Stimulated activated CD4-positive, alpha-beta T cell treated with anti-CD3 and anti-CD28 coated beads, Interleukin-4, amount 100 ng/mL, for 4 hours (primary cell): ENCODE measurements at places on chromosomes 1 and 21.
A peak's percentile ranks its signal among the peaks of the same experiment; 100 is the strongest.

DNA sequence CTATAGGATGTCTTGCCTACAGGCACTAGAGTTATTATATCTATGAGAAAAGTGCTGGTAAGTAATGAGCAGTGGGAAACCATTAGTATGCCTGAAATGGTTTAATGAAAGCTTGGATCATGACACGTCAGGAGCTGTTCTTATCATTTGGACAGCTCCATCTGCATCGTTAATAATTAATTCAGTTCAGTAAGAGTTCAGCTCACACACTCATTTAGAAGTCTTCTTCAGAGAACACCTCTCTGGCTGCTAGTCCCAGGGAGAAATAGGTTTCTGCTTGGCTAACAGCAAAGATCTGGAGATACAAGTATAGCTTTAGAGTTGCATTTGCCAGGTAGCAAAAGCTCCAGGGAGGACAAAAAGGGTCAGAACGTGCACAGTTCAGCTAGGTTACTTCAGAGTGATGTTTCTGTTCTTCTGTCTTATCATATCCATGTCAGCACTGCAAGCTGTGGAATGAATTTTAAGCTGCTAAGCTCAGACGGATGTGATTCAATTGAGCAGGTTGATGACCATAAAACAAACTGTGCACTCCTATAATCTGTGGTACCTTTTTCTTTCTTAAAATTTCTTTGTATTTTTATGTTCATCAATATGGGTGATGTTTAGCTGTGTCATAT lies 173.6 kb downstream of the ADGRL2 start:
- DNase-seq: no peak

DNA sequence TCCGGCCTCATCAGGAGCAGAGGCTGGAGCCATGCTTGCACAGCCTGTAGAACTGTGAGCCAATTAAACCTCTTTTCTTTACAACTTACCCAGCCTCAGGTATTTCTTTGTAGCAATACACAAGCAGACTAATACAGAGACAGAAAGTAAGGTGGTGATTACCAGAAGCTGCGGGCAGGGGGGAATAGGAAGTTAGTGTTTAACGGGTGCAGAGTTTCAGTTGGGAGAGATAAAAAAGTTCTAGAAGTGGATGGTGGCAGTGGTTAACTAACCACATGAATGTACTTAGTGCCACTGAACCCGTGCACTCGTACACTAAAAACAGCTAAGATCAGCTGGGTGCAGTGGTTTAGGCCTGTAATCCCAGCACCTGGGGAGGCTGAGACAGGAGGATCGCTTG lies 80.4 kb upstream of the TARDBP start:
- DNase-seq: no peak

DNA sequence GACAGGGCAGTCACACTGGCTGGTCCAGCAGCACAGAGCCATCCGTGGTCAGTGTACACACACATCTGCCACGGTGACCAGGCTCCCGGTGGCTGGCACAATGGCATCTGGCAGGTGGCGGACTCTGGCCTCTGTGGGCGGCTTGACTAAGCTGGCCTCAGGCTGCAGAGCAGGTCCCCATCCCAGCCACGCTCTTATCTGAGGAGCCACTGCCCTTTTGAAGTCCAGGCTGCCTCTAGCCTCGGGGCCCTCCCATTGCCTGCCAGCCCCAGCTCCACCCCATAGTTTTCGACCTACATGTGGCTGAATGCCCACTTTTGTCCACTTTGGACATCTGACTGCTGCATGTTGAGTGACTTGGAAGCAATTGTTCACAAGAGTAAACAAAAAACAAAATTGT lies 29.9 kb upstream of the EDN2 start:
- no peak for DNase-seq

DNA sequence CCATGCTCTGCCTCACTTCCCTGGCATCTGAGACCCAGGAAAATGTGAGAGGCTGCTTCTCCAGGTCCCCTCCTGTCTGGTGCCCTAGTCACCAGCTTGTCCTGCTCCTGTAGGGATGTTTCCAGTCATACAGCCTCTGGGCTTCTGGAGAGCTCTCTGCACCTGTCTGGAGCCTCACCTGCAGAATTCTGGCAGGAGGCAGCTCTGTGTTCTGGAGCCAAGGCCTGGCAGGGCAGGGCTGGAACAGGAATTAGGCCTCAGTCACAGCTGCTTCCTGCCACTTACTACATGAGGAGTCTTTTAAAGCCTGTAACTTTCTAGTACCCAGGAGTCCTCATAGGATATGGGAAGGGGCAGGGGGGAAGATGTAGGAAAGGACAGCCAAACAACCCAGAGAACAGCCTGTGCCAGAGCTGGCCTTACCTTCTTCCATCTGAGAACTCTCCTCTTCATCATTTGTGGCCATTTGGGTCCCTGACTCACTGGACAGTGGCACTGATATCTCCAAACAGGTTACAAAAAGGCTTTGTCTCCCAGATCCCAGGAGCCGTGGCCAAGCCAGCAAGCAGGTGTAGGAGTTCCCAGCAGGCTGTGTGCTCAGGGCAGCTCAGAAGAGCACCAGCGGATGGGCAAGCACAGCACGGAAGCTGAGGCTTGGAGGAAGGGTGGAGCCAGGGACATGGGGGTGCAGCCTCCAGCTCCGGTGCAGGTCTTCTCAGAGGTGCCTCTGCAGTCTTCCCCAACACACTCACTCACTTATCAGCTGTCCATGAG lies 31.4 kb upstream of the ARTN start:
- DNase-seq: no peak

GRCh38 chr1:104468282-104468681 lies 718.6 kb downstream of the AMY1C start:
- DNase-seq: no peak

GRCh38 chr1:40024671-40025070 lies 15.9 kb upstream of the CAP1 start:
- DNase-seq: no peak

DNA sequence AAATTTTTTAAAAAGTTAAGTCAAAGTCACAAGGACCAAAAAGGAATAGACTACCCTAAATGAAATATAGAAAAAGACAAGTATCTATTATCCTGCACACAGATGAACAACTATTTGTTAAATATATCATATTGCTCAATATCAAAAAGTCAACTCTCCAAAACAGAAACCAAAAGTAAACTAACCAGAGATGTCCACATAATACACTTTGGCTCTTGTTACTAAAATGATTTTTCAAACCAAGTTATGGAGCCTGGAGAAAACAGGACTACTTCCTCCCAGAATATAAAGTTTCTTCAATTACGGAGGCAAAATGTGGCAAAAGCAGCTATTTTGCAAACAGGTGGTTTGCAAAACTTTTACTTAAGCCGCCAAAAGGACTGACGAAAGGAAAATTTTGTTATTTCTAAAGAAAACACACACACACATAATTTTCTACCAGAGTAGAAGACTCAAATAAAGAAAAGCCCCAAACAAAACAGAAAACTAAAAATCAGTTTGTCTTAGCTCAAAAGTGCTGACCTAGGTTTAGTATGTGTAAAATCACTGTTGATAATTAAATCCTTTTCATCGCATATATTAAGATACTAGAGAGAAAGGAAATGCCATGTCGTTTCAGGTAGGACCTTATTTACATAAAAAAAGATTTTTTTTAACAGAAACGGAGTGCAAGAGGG lies 1.1 kb downstream of the DPYD start:
- no peak for DNase-seq

DNA sequence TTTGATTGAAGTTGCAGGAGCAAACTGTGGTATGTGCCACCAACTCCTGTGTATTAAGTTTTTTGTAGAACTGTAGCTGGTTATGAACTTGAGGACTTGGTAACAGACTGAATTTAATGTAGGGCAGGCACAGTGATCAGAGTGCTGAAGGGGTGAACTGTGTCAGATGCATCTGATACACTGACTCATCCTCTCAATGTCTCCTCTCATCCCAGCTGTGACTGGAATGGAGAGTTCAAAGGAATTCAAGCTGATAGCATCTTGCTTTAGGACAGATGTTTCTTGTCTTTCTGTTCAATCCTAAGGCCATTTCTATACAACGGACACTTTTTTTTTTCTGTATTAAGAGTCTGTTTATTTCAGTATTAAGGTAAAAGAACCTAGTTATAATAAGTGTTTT lies 25.0 kb upstream of the GBP1 start:
- no peak for DNase-seq

GRCh38 chr21:41112740-41113692 lies 54.9 kb upstream of the BACE2 start:
- no peak for DNase-seq

DNA sequence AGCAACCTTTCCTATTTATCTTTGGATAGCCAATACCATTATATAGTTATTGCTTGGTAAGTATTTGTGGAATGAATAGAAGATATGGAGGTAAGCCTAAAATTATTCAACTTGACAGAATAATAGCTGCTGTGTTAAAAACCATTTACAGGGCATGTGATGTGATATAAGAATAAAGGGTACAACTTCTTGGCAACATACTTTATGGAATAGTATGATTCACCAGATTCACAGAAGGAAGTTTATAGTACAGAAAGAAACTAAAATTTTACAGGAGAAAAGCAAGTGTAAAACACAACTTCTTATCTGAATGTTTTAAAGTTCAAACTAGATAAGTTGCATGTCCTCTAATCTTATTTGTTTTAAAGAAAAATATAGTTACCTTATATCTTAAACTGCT lies 186.4 kb upstream of the ZRANB2 start:
- DNase-seq: no peak

DNA sequence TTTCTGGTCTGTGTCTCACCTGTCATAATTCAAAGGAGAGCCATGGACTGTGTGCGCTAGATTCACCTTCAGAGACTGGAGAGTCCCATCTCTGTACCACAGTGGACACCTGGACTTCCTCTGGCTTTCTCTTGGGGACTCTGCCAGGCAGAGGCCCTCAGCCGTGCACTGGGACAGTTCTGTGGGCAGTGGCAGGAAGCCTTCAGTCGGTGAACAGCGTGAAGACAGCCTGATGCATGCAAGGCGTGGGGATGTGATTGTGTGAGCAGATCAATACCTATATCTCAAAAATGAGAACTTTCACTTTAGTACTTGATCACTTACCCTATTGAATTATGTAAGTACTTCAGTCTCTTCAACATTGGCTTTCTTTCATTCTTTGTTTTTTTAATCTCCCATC lies 245.3 kb downstream of the DISC1 start:
- DNase-seq: no peak

DNA sequence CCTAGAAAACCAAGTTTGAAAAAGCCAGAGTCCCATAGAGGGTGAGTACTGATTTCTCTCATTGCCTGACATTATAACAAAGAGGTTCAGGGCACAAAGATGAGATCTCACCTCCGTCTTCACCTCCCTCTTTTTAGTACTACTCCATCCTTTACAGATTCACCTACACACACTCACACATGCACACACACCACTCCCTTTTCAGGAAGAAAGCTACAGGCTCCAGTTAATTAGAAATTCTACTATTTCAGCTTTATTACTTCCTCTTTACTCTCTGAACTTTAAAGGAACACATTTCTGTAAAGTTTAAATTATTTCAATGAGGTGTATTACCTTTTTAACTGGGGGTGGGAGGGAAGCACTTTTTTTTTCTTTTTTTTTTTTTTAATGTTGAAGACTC lies 59.6 kb upstream of the PRDX6 start:
- DNase-seq: no peak

- DNase-seq: no peak
Measured at GRCh38 chr1:244937099-244937498, 72.8 kb upstream of the HNRNPU start.

GRCh38 chr1:59568158-59568935 lies 246.4 kb upstream of the HOOK1 start:
- no peak for DNase-seq

- DNase-seq: peak; percentile 73
Measured at GRCh38 chr1:11838349-11839272, 9.0 kb downstream of the NPPA start.

DNA sequence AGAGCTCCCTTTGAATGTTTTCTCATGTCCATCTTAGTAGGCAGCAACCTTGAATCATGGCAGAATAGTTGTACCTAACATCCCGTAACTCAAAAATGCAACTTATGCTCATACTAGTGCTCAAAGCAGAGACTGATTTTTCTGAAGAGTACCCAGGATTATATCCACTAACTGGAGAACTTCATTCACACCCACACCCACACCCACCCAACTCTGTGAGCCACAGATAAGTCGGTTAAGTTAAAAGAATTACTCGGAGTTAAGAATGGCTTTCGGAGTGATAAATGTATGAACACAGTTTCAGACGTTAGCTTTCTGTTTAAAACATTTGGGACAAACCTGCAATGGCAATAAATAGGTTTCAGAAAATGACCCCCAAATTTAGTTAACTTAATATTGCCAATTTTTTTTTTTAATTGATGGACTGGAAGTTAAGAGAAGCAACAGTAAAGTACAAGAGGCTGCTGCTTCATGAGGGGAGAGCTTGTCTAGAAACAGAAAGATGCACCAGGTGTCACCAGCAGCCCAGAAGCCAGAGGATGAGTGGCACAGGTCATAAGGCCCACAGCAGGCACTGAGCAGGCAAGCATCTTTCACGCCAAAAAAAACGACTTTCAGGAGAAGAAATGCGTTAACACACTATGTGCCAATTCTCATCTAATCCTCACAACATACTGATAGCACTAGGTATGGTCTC lies 48.4 kb upstream of the C1orf198 start:
- no peak for DNase-seq

GRCh38 chr1:172482044-172482443 lies 38.2 kb upstream of the PIGC start:
- no peak for DNase-seq

- DNase-seq: no peak
Measured at GRCh38 chr1:212410231-212410820, 4.4 kb downstream of the PACC1 start.

GRCh38 chr1:205365945-205366463 lies 9.3 kb upstream of the KLHDC8A start:
- DNase-seq: no peak

GRCh38 chr1:27598295-27598687 lies 5.7 kb downstream of the AHDC1 start:
- DNase-seq: no peak

GRCh38 chr1:223845037-223845809 lies 524 bp downstream of the TP53BP2 start:
- DNase-seq: peak; percentile 49

DNA sequence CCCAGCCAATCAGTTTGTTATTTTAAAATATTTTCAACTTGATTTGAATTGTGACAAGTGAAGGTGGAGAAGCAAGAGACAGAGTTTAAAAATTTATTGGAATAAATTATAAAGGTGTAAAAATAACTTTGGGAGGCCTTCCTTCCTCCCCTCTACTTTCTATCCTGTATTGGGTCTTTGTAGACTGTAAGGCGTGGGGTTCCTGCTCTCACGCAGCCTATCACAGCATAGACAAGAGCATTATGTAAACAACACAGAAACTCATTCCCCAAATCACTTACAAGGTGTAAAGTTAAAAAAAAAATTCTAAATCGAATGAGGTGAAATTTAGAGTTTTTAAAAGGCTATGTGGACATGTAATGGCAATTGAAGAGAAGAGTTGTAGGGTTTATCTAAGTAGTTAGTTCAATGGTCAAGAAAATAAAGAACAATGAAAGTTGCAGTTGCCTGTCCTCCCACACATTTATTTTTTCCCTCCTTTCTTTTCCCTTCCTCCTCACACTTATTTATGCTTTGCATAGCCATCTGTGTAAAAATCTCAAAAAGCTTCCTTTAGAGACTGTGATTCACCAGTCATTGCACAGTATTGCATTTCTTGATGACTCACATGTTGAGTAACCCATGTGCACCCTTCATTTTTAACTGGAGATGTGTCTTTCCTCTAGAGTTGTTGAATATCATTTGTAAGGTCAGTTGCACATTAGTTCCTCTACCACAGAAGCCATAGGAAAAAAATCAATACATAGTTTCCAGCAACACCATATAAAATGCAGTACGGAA lies 242.2 kb downstream of the PTPRC start:
- no peak for DNase-seq
